Activated CD4-positive, CD25-positive, alpha-beta regulatory T cell treated with anti-CD3 and anti-CD28 coated beads, Interleukin-2, amount 50 U/mL, for 16 hours (primary cell): ENCODE measurements at places on chromosomes 6 and 20.

DNA sequence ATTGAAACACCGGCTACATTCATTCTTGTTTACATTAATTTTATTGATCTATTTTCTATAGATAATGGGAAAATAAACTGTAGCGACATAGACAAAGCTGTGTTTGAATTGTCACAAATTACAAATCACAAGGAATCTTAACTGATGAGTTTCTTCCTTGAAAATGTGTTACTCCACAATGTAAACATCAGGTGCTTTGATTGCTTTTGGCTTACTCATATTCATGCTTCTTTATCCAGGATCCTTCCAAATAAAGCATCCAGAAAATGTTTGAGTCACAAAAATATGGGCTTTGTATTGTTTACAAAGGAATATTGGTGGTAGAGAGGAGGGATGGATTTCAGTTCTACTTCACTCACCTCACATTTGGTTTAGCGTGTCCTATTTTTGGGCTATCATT is 64.0 kb downstream of the BMP2 start:
- DNase-seq, result no peak

DNA sequence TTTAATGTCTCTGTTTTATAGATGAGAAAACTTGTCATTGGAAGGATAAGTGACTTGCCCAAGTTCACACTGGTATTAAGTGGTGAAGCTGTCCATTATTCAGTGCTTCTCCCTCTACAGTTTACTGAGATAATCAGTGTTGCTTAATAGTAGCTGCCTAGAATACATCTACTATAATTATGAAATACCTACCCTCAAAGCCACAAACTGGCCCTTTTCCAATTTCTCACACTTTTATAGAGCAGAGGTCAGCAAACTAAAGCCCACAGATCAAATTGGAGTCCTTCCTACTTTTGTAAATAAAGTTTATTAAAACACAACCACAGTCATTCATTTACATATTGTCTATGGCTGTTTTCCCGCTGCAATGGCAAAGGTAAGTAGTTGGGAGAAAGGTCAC is 73.5 kb downstream of the EYS start:
- no peak for DNase-seq

- DNase-seq, result no peak
Measured at GRCh38 chr20:57394121-57395082, 3.2 kb downstream of the RBM38 start.

- DNase-seq, result no peak
Measured at GRCh38 chr6:147381712-147382111, 126.8 kb upstream of the SAMD5 start.

GRCh38 chr6:3383525-3383924 is 73.3 kb downstream of the SLC22A23 start:
- no peak for DNase-seq

DNA sequence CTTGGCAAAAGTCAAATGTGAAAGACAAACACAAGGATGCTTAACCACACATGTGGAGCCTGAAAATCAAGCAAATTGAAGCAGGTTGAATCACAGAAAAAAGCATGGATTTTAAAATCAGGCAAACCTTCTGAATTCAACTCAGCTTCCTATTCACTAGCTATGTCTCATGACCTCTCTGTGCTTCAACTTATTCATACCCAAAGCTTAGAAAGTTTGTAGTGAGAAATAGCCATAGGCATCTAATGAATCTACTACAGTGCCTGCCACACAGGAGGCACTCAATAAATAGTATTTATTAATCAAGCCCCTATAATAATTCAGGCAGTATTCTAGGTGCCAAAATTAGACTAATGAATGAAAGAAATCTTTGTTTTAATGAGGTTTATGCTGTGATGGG is 112.2 kb upstream of the TNFAIP3 start:
- DNase-seq, result no peak

- no peak for DNase-seq
Measured at GRCh38 chr6:1665214-1665613, 55.5 kb downstream of the FOXC1 start.

GRCh38 chr6:108801366-108801765 is 46.9 kb upstream of the ARMC2 start:
- no peak for DNase-seq

GRCh38 chr20:46268131-46268614 is 40.1 kb downstream of the CDH22 start:
- no peak for DNase-seq

GRCh38 chr6:16670183-16670582 is 91.1 kb downstream of the ATXN1 start:
- DNase-seq, result no peak

GRCh38 chr20:46563170-46563859 is 12.9 kb upstream of the OCSTAMP start:
- DNase-seq, result no peak

- DNase-seq, result no peak
Measured at GRCh38 chr6:27237089-27237803, 10.3 kb upstream of the PRSS16 start.

GRCh38 chr6:82958551-82958950 is 107.1 kb downstream of the UBE3D start:
- no peak for DNase-seq

DNA sequence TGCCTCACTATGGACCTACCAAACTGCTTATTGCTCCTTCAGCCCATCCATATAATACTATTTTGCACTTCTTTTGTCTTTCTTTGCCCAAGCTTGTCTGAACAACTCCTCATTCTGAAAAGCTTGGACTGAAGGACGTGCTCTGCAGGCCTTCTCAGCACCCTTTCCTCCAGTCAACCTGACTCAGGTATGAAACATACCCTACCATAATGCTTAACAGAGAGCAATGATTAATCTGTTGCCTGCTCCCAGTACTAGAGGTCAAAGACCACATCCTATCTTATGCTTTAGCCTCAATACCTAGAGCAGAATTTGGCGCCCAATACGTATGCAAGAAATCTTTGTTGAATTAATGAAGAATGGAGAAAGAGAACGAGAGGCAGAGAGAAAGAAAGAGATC is 55.2 kb downstream of the ATXN1 start:
- DNase-seq, result no peak

- DNase-seq, result no peak
Measured at GRCh38 chr20:39849664-39850063, 839.4 kb downstream of the MAFB start.

DNA sequence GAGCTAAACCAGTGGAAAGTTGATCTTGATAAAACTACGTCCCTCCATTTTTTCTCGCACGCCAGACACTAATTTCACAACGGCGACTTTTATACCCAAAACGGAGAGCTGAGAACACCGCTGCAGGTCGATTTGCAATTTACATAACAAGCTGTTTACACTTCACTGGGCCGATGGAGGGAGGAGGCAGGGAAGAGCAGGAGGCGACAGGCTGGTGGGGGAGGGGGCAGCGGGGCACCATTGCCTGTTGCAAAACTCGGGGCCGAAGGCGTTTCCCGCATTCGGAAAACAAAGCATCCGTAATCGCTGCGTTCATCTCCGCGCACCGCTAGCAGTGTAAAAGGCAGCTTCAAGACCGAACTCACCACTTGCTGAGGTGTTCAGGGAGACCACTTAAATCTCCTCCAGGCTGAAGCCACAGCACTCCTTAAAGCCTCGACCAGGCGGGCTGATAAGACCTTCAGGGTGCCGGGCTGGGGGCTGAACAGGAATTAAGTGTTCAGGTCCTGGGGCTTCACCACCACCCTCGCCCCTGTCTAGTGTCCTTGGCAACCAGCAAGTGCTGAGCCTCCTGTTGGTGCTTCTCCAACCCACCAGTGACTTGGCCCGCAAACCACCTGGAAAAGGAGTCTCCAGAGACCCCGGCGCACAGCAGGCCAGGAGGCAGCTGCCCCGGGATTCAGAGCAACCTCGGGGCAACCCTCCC is 2.0 kb upstream of the FOXC1 start:
- no peak for DNase-seq

DNA sequence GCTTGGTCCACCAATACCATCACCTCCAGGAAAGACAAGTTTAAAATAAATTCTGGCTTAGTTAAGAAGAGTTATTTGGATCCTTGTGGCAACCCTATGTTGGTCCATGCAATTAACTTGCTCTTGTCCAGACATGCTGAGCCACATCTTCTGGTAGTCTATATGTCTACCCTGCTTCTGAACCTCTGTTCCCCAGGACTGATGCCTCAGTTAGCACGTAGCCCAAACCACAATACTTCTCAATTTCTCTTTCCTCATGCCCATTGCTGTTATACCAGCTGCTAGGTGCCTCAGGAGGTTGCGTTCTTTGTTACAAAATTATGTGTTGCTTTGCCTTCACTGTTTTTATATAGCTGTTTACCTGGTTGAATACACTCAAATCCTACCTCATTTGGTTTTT is 116.4 kb upstream of the KCNQ5 start:
- no peak for DNase-seq

DNA sequence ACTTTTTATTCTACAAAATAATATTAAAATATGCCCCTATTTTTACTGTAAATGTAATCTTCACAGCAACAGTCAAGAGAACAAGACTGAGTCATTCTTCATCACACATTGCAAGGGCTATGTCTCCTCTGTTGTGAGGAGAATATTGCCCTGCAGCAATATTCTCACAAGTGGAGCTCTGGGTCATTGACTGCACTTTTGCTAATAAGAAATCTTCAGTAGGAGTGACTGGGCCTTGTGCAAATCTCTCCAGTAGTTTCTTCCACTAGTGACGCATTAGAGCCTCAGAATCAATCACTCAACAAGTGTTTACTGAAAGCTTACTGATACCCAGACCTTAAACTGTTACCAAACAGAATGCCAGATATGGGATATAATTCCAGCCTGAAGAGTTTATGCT is 49.1 kb downstream of the LAMA2 start:
- DNase-seq, result no peak

DNA sequence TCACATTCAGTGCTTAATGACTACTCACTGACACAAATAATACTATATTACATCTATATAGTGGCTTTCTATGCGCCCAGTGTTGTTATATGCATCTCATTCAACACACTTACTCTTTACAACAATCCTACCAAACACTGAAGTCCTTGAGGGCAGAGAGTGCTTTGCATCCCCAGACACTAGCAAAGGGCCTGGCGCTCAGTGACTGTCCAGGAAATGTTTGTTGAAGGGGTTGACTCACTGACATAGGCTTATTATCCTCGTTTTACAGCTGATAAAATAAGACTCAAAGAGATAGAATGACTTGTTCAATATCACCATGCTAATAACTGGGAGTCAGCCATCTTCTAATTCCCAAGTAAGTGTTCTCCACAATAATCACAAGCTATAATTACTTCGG is 163.3 kb downstream of the ARHGAP18 start:
- no peak for DNase-seq

DNA sequence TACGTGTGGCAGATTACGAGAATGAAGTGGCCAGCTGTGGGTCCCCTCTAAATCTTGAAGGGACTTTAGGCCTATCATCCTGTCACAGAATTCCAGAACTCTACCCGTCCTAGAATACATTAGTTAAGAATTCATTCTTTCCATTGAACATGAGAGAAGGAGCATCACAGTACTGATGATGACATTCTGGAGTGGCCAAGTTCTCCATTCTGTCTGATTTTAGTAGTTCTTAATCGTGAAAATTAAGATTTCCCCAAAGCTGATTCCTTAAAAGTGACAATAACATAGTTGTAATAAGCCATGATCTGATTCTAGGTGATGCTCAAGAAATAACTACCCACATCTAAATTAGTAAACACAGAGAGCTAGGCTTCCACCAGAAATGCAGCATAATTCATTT is 35.0 kb upstream of the RIN2 start:
- no peak for DNase-seq

DNA sequence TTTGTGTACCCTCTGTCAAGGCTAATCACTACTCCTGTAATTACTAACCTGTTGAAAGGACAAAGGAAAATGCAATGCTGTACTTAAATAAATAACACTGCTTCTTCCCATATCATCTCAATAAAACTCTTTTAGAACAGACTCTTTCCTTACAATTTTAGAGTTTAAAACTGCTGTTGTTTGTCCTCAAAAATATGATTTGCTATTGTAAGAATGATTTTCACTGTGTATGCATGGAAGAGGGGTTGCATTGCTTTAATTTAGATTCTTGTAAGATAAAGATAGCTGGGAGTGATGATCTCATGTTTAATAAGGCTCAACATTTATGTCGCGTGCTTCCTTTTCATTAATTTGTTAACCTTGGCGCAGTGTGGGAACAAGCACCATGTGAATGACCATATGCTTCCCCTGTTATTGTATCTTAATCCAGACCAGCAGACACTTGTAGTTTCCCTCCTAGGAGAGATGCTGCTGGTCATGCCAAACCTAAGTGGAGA is 89.8 kb upstream of the ATXN1 start:
- no peak for DNase-seq

GRCh38 chr6:135627092-135627715 is 129.7 kb upstream of the AHI1 start:
- no peak for DNase-seq

- DNase-seq, result no peak
Measured at GRCh38 chr6:147621263-147621662, 112.8 kb downstream of the SAMD5 start.

DNA sequence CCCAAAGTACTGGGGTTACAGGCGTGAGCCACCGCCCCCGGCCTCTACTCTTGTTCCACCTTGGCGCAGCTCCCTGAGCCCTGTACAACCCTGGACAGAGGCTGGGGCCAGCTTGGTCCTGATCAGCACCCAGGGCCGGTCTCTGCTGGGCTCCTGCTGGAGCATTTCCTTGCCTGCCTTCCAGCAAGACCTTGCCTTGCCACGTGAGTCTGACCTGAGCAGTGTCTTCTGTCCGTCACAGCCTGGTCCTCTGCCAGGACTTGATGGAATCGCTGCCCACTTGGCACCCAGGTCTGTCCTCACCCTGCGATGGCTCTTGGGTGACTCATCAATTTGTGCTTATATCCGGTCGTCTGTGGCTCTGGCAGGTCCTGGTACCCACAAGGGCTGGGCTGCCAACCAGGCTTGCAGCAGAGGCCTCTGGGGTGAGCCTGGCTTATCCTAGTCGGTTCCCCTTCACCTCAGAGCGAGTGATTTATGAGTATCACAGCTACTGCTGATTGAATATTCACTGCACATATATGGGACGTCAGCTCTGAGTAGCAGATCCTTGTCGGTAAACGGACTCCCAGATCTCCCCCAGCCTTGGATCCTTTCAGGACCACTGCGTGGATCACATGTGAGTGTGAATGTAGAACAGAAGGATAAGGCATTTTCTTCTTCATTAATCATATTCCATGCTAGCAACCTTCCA is 10.1 kb upstream of the SULF2 start:
- DNase-seq, result no peak

- peak; percentile 54 for DNase-seq
Measured at GRCh38 chr20:62501801-62502495, 26.2 kb upstream of the GATA5 start.

GRCh38 chr6:166636934-166637333 is 9.9 kb upstream of the RPS6KA2 start:
- DNase-seq, result no peak

DNA sequence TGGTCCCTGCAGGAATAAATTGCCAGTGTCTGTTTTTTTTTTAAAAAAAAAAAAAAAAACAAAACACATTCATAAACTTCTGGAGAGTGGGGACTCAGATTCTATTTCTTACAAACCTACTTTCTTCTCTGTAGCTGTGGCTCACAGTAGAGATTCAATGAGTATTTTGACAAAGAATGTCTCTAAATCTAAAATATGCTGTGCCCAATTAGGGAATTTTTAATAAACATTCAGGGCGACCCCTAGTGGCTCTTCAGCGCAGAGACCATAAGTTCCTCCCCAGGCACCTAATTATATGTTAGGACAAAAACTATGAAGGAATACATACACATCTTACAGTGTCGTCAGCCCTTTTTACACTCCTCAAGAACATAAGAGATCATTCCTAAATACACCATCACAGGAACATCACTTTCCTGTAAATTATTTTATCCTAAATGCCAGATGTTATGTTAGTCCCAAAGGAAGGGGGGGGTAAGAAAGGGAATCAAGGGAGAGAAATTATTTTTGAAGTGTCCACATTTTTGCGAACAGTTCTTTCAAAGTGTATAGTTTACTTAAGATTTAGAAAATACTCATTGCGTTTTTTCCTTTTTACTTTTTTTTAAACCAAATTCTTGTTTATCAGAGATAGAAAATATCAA is 21.8 kb upstream of the NAA20 start:
- no peak for DNase-seq
